ENCODE measurements at places on chromosomes 11 and 22. TPM values are rescaled to one million over a fixed set of nuclear protein-coding genes. Genes with fewer than 3 reads are reported as not detected.

GRCh38 chr11:77100166-77101042, 2.2 kb upstream of the OMP start:
- DNase-seq = no peak

GRCh38 chr22:30813936-30814335, 119.3 kb downstream of the OSBP2 start:
- DNase-seq = no peak

GRCh38 chr11:1228921-1229451, 6.1 kb downstream of the MUC5B start:
- DNase-seq = no peak

- DNase-seq = no peak
These were observed 947.3 kb upstream of the TENM4 start for GRCh38 chr11:80388130-80388529.

GRCh38 chr11:36000616-36001190, 56.8 kb downstream of the LDLRAD3 start:
- DNase-seq = no peak

- no peak for DNase-seq
These were observed 129.6 kb downstream of the SLC17A6 start for GRCh38 chr11:22467741-22468140.

DNA sequence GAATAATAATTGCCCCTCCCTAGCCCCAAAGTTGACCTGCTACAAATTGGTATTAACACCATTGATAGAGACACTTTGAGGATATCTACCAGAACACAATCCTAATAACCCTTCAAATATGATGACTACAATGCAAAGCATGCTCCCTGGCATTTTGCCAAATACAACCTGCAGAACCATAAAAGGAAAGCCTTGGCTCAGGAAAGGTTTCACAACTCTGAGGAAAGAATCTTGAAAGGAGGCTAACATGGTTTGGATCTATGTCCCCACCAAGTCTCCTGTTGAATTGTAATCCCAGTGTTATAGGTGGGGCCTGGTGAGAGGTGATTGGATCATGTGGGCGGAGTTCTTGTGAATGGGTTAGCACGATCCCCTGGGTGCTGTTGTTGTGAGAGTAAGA, 140.4 kb upstream of the ARHGAP42 start:
- DNase-seq = no peak

GRCh38 chr11:88629496-88629895, 292.0 kb upstream of the CTSC start:
- no peak for DNase-seq

DNA sequence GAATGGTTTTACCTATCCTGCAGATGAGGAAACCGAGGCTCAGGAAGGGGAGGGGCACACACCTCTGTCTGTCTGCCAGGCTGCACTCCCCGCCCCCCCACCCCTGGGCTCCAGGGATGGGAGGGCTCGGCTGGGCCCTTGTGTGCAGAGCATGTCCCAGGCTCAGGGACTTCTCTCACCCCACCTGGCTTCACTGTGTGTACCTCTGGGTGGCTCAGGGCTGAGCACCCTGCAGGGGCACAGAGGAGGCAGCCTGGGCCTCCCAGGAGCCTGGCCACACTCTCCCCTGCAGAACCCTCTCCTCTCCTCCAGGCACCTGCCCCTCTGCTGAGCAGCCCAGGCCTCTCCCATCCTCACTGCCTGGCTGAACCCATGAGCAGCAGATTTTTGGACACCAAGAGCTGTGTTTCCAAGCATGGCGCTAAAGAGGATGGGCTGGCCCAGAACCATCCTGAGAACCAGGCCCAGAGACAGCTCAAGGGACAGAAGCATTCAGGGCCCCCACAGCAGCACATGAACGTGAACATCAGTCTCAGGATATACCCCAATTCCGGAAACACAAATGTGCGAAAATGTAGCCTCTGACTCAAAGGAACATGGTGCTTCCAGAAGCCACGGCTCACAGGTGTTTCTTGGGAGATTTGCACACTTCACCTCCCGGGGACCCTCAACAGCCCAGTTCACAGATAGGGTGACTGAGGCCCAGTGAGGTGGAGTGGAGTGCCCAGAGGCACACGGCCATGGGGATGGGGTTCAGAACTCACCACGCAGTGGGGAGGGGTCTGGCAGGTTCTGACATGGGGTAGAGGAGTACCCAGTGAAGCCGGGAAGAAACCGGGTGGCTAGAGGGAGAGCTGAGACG, 10.5 kb downstream of the EMID1 start:
- no peak for DNase-seq

GRCh38 chr11:17401841-17402240, 13.4 kb upstream of the KCNJ11 start:
- no peak for DNase-seq

GRCh38 chr22:36948273-36949225, 35.1 kb downstream of the CSF2RB start:
- no peak for DNase-seq

- no peak for DNase-seq
These were observed at the start of gene MAP6 for GRCh38 chr11:75668451-75669297. Gene MAP6 (minus strand): TSS chr11:75669038. CDS start chr11:75668369, 669 bp downstream.

DNA sequence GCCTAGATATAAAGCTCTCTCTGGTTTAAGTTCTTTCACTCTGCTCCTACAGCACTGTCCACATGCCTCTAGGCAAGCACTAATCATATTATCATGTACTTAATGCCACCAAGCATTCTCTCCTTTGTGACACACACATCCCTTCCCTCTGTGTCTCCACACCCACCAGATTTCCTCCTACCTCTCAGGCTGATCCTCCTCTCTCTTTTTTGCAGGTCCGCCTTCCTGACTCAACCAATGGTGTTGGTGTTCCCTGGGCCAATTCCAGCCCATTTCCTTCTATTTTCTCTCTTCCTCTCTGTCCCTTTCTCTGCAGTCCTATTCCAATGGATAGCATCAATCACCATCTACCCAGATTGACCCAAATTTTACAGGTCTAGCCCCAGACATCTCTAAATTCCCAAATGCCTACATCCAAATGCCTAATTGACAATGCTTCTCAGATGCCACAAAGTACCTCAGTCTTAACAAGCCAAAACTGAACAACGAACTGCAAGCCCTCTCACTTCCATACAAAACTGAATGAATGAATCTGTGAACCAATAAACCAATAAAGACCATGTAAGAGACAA, 504 bp upstream of the ZNF215 start:
- DNase-seq = peak; percentile 57

DNA sequence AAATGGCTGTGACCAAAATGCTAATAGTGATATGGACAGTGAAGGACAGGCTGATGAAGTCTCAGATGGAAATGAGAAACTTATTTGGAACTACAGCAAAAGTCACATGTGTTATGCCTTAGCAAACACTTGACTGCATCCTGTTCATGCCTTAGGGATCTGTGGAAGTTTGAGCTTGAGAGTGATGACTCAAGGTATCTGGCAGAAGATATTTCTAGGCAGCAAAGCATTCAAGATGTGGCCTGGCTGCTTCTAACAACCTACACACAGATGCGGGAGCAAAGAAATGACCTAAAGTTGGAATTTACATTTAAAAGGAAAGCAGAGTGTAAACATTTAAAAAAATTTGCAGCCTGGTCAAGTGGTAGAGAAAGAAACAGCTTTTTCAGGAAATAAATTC, 28.1 kb upstream of the CD81 start:
- no peak for DNase-seq

DNA sequence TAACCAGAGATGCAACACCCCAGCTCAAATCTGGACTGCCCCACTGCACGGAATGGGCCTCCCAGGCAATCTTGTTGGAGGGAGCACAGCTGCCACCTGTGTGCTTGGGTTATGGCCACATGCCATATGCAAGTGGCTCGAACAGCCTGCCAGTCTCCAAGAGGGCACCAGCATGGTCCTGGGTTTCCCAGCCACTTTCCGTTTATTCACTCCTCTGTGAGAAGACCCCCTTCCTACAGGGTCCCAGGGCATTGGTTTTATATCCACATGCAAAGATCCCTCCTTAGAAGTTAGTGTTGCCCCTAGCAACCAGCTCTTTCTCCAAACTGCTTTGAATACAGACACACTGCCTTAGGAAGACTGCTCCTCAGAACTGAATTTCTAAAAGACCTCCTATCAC, 487.8 kb downstream of the BUD13 start:
- no peak for DNase-seq

DNA sequence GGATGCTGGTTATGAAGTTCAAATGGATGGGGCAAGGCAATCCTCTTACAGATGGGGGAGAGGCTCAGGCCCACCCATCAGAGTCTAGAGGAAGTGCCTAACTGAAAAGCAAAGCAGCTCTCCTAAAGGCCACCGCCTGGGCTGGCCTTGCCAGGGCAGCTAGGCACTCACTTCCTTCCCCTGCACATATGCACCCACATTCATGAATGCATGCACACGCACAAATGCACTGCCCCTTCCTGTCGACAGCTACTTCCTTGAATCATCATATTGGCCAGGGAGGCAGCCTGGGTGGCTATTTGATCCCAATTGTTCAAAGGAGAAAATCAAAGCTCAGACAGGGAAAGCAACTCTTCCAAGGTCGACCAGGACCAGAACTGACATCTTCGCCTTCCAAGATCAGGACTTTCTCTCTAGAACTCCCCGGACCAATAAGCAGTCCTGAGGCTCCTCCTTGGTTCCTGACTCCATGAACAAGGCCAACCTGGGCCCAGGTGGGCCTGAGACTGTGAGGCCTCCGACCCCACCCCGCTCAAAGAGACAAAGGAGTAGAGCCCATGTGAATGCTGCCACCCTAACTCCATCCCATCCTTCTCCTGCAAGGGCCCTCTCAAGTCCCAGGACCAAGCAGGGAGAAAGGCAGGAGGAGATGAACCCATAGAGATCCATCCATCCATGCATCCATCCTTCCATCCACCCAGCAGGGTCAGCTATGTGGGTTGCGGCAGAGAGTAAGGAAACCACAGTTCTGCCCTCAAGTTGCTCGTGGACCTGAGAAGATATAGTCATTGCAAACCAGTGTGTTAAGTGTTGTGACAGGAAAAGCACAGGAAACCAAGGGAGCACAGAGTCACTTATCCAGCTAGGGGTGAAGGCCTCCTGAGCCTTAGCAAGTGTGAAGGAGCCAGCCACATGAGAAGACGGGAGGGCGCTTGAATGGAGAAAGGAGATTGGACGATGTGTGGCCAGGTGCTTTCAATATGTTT, 35.4 kb upstream of the LMO1 start:
- DNase-seq = no peak

DNA sequence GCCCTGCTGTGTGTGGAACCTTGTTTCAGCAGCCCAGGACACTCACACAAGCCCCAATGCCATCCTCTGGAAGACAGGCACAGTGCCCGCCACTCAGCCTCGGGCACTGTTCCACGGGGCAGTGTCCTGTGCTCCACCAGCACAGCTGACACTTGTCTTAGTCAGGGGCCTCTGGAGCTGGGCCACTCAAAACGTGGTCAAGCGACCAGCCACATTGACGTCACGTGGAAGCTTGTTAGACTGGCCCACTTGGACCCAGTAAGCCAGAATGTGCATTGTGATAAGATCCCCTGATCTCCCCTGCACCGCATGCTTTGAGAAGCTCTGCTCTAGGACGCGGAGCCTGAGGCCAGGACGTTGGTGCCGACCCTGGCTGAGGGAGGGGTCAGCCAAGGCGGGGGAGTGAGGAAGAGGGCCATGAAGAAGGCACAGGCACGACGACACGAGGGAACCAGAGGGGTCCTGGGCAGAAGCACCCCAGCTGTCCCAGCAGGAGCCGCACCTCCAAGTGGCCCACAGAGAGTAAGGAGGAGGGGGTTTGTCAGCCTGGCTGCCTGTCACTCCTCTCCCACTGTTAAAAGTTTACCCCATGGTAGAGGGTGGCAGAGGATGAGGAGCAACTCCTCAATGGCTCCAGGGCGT, 64.6 kb downstream of the LINC01488 start:
- DNase-seq = no peak

DNA sequence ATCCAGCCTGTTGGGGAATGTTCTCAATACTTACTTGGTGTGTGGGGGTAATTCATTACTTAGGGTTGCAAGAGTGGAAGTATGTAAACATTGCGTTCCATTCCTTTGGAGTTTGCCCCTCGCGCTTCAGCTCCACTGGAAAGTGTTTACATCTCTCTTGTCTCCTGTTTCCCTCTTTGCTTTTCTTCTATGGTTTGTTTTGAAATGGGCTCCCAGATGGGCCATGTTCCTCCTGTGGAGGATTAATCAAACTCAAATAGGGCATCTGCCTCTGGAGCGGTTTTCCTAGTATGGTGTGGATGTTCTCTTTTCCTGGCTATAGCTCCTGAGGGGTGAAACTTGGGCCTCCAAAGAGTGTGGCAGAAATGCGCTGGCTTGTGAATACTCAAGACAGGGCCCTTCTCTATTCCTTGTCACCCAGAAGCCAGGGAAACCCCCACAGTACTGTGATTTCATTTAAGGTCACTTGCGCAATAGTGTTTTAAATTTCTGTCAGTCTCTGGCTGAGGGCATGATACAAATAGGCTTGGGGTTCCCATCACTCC, 51.9 kb downstream of the CD44 start:
- DNase-seq = no peak

DNA sequence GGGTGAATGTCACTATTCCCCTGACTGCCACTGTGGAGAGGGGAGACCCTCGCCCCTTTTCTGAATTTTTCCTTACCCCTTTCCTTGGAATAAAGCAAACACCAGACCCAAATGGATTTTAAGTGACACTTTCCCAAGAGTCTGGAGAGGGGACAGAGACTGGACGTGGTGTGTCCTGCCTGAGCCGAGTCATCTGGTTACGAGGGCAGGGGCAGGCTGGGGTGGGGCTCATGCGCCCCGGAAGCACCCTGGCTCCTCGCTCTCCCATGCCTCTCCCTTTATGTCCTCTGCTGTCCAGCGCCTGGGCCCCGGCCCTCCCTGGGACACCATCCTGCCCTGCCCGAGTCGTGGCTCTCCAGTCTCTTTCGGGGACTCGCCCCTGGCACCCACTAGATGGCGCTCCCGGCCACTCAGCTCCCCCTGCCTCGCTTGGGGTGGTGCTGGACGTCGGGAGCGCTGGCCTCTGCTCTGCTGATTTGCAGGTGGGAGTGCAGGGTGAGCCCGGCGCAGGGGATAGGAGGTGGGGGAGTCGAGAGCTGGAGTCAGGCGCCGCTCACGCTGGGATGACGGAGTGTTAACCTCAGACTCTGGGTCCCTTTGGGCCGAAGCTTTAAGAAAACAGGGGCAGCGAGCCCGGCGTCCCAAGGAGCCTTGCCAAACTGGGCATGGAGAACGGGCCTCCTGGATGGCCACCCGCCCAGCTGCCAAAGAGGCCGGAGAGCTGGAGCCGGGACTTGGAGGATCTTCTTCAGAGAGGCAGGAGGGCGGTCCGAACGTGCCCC, 89.8 kb downstream of the RPS6KA4 start:
- peak; percentile 70 for DNase-seq

DNA sequence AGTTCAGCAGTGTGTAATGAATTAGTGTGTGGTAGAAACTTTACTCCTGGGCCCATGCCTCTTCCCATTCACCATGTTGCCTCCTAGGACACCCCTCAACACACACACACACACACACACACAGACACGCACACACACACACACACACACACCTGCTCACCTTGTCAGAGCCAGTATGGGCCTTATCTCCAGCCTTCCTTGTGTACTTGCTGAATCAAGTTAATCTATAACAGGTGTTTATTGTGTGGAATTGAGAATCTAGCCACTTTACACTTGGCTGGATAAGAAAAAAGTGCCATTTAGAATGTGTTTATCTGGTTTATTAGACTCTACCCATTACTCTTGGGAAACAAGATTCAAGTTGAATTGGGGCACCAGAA, 14.5 kb upstream of the ZDHHC13 start:
- no peak for DNase-seq

GRCh38 chr22:49212002-49212401, 615.7 kb downstream of the BRD1 start:
- DNase-seq = no peak

OR10A4 gene
- not detected for total RNA-seq

DEFB131B gene
- not detected for total RNA-seq

GLB1L2 gene
- 17.0 TPM for total RNA-seq

TMEM191C gene
- not detected for total RNA-seq

HOATZ gene
- not detected for total RNA-seq

LRRN4CL gene
- 0.14 TPM for total RNA-seq
